ENCODE measurements at places on chromosomes 4 and X.

- no peak for DNase-seq
Measured at GRCh38 chrX:20664774-20665173, 398.1 kb upstream of the RPS6KA3 start.

- no peak for DNase-seq
Measured at GRCh38 chrX:18966624-18967023, 17.3 kb downstream of the PHKA2 start.

DNA sequence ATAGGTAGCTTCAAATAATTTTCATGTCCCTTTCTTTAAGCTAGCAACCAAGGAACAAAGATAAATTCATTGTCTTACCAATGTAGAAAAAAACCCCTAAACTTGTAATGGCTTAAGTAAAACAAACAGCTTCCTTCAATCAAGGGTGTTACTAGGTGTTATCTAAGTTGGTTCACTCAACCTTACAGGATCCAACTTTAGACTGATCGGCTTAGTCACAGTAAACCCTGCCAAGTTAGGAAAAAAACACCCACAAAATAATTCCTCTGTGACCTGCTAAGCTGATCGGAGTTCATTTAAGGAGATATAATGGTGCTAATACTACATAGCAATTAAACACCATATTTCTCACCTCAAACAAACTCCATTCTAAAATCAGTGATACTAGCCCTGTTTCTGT is 10.1 kb downstream of the AIFM1 start:
- DNase-seq: no peak

DNA sequence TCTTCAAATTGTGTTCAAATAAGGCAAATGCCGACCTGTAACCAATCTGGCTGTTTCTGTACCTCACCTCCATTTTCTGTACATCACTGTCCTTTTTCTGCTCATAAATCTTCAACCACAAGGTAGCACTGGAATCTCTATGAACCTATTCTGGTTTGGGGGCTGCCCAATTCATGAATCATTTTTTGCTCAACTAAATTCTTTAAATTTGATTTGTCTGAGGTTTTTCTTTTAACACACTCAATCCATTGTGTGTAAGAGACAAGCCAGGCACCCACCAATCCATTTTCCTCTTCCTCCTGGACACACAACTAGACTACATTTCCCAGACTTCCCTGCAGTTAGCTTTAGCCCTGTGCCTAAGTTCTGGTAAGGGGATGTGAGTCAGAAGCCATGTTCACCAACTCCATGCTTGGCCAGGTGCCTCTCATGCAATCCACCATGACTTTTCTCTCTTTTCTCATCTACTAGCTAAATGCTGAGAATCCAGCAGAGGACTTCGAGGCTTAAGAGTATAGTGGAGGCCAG is 193.2 kb upstream of the KLF3 start:
- DNase-seq: no peak

GRCh38 chr4:169438057-169438480 is 167.3 kb upstream of the SH3RF1 start:
- no peak for DNase-seq

- DNase-seq: no peak
Measured at GRCh38 chrX:71637253-71637618, 18.9 kb upstream of the CXCR3 start.

GRCh38 chrX:53249408-53250042 is 24.5 kb upstream of the KDM5C start:
- DNase-seq: no peak

DNA sequence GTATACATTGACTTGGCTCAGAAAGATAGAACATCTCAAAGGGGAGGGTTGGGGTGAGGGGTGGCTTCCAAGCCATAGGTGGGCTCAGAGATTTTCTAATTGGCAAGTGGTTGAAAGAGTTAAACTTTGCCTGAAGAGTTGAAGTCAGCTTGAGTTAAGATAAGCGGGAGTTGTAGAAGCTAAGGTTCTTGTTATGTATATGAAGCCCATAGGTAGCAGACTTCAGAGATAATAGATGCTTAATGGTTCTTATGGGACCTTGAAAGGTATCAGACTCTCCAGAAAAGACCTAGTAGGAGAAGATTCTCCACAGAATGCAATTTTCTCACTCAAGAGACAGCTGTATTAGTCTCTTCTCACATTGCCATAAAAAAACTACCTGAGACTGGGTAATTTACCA is 599.1 kb upstream of the CPEB2 start:
- no peak for DNase-seq

GRCh38 chrX:10235851-10236250 is 79.1 kb downstream of the CLCN4 start:
- DNase-seq: no peak

DNA sequence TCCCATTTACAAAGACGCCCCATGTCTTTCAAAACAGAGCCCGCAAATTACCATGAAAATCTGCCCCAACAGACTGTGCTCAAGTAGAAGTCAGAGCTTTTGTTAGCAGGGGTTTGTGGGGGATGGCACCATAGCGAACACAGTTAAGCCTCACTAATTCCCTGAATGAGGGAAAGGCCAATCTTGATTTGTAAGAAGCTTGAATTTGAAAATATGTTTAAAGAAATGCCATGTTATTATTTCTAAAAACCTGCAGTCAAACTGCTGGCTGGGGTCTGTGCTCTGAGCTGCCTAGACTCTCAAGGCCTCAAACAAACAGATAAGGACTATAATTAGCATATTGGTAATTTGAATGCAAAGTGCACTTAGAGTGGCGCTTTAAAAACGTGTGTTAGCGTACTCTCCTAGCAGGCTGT is 9.4 kb upstream of the PAK3 start:
- DNase-seq: no peak

DNA sequence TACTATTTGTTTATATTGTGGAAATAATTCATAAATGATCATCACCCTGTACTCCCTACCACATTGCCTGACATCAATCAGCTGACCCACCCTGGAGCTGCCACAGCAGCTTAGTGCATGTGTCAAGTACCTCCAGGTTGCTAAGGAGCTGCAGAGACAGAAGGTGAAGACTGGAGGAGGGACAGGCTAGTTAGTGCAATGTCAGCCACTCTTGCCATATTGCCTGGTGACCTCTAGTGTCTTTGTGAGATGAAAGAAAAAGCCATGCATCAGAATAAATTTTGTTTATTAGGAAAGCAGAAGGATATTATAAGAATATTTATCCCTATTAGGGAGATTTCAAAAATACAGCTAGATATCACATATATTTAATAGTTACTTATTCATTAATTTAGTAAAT is 243.9 kb upstream of the FAT4 start:
- DNase-seq: no peak

- no peak for DNase-seq
Measured at GRCh38 chrX:132610536-132610935, 121.7 kb upstream of the MBNL3 start.

GRCh38 chr4:1600811-1601532 is 83.1 kb downstream of the FAM53A start:
- peak; percentile 34 for DNase-seq

GRCh38 chrX:153778684-153779101 is 2.1 kb upstream of the SRPK3 start:
- DNase-seq: peak; percentile 25

DNA sequence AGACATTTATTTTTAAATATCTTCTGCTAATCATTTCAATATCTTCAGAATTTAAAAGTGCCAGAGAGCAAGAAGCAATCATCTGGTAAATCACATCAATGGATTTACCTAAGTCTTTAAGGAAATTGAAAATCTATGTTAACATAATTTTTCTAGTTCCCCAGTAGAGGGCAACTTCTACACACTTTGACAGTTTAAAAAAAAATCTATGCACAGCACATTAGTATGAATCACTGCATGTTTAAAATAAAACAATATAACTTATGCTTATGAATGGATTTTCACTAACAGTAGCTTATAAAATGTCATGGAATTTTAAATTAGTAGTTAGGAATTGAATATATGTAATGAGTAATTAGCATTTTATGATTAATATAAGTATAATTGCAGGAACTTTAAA is 126.5 kb downstream of the REELD1 start:
- DNase-seq: no peak

DNA sequence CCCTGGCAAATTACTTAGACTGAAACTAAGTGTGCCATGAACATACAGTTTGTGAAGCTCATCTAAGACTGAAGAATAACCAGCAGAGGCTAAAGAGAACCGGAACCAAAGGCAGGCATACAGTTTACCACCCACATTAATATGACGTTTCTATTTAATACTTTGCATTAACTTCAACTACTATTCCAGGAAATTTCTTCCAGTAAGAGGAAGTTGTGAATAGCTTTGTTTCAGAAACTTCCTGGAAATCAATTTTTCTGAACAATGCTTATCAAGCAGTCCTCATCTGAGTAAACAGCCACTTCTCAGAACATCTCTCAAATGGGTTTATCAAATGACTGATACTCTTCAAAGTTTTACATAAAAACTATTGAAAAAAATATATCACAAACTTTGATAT is 252.7 kb downstream of the OPHN1 start:
- no peak for DNase-seq

DNA sequence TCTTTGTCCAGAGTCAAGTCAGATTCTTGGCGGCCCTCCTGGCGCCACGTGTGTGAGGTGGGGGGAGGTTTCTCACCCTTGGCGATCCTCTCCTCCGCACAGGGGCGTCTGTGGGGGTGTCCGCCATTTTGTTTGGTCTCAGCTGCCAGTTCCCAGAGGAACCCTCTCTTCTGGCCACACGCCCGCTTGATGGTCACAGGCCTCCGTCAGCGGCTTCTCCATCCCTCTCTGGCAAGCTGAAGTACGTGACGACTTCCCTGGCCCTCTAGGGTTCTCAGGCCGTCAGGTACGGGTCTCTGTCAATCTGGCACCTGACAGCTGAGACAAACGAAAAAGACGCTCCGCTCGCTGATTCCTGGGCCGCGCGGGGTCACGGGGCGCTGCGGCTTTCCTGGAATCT is 272.6 kb downstream of the TRIML1 start:
- no peak for DNase-seq

DNA sequence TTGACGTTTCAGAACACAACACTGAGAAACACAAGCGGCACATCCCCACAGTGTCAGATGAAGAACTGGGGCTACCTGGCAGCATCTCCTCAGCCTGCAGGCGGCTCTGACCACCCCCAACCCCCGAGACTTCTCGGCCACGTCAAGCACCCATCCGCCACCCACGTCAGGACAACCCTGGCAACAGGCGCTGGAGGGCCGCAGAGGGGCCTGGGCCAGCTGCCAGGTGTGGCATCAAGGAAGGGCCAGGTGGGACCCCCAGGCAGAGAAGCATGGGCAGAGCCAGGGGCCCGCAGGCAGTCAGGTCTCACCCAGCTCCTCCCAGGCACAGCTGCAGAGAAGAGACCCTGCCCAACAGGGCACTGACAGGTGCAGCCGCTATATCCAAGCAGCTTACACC is 22.3 kb downstream of the GAK start:
- DNase-seq: no peak

- DNase-seq: no peak
Measured at GRCh38 chrX:129572422-129572821, 32.4 kb downstream of the OCRL start.

DNA sequence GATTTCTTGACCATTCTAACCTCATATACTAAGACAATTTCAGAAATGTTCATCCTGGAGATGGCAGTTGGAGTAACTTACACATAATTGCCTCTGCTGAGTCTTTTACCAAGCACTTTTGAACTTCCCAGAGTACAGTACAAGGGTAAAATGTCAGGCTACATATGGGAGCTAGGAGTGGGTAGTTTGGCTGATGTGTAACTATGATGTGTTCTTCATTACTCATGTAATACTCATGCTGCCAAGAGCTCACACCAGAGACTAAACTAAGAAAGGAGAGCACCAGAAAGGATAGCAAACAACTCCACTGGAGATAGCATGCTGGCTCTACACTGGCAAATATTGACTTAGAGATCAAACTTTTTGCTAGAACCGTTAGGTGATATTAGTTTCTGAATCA is 194.0 kb downstream of the PDGFRA start:
- no peak for DNase-seq

DNA sequence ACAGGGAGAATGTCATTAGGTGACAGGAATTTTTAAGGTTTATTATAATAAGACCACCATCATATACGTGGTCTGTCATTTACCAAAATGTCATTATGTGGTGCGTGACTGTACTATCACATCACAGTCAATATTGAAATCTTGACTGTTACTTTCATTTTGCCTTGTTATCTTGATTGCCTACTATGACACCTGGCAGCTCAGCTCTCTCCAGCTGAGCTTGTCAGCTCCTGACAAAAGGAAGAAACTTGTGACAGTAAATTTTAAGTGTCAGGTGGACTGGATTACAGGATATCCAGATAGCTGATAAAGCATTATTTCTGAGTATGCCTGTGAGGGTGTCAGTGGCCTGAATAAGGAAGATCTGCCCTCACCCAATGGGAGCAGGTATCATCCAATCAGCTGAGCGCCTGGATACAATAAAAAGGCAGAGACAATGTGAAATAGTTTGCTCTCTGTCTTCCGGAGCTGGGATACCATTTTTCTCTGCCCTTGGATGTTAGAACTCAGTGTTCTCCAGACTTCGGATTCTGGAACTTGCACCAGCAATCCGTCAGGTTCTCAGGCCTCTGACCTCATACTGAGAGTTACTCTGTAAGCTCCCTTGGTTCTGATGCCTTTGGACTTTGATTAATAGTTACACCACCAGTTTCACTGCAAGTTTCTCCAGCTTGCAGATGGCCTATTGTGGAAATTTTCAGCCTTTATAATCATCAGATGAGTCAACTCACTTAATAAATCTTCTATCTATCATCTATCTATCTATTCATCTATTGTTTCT is 1454.7 kb upstream of the IGFBP7 start:
- no peak for DNase-seq

DNA sequence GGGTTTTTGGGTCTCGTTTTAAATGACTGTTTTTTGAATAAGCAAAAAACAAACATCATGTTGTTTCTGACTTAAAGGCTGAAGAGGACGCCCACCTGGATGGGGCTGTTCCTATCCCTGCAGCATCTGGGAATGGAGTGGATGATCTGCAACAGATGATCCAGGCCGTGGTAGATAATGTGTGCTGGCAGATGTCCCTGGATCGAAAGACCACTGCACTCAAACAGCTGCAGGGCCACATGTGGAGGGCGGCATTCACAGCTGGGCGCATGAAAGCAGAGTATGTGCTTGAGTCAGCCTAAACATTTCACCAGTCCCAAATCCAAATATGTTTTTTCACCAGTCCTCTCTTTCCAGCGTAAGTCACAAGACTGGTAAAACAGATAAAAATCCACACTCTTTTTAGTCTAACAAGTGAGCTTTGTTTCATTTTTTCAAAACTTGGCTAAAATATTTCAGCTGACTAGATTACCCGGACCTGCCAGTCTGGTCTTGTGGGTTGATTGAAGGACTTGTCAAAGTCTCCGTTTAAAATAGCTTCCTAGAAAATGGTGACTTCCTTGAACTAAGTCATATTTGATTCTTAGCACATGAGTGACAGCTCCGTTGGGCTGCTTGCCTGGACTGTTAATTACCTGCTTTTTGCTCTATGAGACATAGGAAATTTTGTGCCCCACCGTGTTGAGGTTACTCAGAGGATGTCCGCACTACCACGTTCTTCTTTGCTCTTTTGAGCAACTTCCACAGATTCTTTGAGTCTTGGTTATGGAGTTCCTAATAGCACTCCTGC is 20.8 kb downstream of the ENOPH1 start:
- DNase-seq: peak; percentile 44

All from left hindlimb (tissue), 1 donor.